ENCODE measurements at places on chromosomes 4 and X.
A peak's percentile ranks its signal among the peaks of the same experiment; 100 is the strongest.

DNA sequence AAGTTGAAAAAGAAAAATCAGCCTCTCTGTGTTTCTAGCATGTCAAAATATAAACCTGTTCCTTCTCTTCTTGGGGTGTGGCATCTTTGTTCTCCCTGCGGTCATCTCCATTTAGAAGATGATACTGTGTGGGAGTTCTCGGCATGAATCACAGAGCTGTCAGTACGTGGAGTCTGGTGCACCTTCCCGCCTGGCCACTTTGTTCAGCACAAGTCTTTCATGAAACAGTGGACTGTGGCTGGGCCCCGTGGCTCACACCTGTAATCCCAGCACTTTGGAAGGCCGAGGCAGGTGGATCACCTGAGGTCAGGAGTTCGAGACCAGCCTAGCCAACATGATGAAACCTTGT lies 166.5 kb downstream of the MAML3 start:
- DNase-seq = no peak

DNA sequence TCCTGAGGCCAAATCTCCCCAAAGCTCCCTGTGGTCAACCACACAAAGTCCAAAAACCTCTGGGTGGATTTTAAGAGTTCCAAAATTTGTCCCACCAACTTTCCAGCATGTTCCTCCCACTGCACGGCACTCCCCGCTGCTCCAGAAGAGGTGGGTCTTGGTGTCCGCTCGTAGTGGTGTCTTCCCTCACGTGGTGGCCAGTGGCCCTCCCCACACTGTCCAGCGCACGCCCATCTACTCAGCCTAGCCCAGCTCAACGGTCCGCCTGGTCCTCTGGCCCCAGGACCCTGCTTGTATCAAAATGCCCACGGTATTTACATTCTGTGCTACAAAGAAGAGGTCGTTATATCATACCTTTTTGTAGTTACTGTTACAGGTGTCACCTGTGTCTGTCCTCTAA lies 83.5 kb downstream of the NSUN7 start:
- no peak for DNase-seq

DNA sequence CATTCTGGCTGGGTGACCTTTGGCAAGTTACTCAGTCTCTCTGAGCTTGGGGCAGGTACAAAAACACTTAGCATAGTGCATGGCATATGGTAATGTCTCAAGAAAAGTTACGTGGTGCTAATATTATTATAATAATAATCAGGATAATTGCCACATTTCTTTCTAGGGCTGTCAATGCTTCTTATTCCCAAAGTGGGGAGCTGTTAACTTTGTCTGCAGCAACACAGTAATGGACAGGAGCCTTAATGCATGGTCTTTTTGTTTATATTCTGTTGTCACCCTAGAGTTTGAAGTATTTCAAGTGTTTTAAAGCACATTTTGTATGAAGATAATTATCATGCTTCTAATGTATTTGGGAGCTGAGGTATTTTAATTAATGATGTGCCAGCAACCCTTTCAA lies 121.8 kb downstream of the FHIP1A start:
- DNase-seq = peak; percentile 35

GRCh38 chrX:109475174-109475891 lies 6.6 kb downstream of the GUCY2F start:
- DNase-seq = peak; percentile 74

DNA sequence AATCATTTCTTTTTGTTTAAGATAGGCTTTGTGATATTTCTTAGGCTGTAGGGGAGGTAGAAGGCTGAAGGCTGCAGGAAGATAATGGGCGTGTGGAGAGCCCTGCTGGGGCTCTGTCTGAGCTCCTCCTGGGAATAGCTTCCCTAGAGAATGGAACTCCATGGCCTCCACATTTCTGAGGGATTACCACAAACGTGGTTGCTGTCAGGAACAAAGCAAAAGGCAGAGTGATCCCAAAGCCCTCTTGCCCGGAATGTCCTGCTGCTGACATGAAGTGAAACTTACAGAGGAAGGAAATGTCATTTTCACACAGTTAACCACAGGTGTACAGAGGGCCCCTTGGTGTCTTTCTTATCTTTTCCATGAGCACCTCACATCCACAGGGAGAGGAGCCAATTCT lies 89.3 kb downstream of the DDIT4L start:
- DNase-seq = no peak

DNA sequence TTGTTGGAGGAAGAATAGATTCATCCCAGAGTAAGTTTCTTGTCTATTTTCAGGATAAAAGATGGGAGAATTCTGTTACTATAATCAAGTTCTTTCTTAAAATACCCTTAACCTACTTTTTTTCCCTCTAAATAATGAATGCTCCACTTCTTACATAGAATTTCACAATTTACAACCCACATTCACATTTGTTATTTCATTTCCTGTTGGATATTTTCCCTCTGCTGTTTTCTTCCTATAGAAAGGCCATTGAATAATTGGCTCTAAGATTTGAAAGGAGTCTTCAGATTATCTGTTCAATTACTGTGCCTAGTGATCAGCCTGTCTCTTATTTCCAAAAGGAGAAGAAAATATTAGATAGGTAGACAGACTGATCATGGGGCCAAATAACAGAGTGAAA lies 79.7 kb downstream of the CPE start:
- no peak for DNase-seq

- DNase-seq = no peak
These were observed 19.1 kb upstream of the LAP3 start for GRCh38 chr4:17557880-17558279.

- no peak for DNase-seq
These were observed 72.0 kb downstream of the FRMPD4 start for GRCh38 chrX:12210196-12210815.

- no peak for DNase-seq
These were observed 31.2 kb downstream of the LRIT3 start for GRCh38 chr4:109879081-109879480.

DNA sequence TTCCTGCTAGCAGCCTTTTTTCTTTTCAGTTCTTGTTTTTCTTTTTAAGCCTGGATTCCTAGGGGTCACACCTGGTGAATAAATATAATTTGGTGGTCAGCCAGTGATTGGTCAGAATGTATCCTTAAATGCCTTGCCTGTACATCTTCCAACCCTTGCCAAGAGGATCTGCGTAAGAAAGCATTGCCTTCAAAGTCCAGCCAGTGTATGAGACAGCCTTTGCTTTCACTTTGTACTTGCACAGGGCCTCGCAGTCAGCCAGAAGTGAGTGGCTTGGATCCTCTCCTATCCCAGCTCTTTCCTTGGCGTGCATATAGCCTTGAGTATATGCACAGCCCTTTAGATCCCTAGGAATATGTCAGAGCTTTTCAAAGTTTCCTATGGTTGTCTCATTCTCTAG lies 22.2 kb downstream of the KANTR start:
- DNase-seq = no peak

DNA sequence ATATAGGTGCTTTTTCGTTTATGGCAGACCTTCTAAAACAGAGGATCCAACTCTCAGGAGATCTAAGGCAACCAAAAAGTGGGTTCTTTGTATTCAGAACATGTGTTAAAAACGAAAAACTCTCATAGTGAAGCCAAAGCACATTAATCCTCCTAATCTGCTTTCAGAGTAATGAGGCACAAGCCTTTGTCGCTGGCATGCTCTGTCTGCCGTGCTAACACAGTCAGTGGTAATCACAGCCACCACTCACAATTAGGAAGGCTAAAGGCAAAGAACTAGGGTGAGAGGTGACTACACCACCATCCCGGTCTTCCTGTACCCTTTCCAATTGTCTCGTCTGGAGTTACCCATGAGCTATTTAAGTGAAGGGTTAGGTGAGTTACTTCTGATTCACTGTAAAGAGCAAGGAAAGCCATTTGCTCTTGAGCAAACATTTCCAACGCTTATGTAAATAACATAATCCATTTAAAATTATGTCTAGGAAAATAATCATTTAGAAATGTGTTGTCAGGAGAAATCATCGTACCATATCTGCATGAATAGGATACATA lies 40.7 kb downstream of the NPY2R start:
- peak; percentile 83 for DNase-seq

DNA sequence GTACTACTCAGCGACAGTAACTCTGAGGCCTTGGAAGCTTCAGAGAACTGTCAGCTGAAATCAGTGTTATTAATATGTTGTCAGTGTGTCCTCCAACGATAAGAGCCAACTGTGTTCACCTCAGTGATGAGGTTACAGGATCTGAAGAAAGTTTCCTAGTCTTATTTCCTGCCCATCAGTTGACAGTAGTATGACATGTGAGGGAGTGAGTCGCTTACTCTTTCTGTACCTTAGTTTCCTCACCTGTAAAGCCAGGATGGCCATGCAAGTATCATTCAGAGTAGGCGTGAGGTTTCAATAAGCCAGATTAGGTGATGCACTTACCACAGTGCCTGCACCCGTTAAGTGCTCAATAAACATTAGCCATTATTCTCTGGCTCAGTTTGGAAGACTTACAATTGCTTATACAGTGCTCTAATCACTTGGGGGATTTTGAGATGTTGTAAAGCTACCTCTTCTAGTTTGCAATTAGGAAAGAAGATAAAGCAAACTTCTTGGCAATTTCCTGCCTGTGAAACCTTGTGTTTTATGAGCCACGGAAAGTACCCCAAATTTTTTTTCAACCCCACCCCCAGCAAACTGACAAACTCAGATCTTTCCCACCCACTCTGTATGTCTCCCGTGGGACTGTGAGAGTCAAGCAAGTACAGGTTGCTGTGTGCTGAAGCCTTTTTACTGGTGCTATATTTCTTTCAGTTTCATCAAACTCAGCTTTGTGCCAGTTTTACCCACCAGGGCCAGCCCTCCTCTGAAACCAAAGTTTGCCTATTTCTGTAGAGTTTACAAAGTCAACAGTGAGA lies 62.2 kb downstream of the ANXA3 start:
- no peak for DNase-seq

DNA sequence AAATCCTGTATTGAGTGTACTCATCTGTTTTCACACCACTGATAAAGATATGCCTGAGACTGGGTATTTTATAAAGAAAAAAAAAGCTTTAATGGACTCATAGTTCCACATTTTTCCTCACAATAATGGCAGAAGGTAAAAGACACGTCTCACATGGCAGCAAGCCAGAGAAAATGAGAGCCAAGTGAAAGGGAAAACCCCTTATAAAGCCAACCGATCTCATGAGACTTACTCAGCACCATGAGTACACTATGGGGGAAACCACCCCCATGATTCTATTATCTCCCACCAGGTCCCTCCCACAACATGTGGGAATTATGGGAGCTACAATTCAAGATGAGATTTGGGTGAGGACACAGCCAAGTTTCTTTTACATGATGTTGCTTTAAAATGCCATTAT lies 171.9 kb downstream of the GALNTL6 start:
- no peak for DNase-seq

GRCh38 chrX:25219480-25219879 lies 203.7 kb upstream of the ARX start:
- no peak for DNase-seq

DNA sequence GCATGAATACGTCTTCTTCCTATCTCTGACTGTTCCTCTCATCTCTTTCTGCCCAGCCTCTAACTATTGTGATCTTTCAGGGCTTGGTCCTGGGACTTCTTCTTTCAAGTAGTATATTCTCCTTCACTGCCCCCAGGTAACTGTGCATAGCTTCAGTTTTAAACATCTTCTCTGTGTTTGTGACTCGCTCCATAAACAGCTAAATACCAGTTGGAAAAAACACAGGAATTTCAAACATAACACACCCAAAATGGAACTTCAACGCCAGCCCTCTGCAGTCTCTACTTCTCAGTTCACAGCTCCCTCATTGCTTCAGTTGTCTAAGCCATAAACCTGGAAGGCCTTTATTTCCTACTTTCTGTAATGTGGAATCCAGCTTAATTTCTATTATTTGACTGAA lies 16.6 kb downstream of the TRIML2 start:
- DNase-seq = no peak

DNA sequence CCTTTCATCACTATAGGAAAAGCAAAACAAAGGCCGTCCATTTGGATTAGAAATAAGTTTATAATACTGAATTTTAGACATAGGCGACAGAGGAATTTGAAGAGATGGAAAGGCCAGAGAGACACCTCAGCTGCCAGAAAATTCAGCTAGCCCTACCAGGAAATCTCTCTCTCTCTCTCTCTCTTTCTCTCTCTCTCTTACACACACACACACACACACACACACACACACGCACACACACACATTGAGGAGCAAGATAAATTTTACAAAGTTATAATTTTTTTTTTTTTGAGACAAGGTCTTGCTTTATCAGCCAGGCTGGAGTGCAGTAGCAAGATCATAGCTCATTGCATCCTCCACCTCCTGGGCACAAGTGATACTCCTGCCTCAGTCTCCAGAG lies 1.4 kb downstream of the XK start:
- no peak for DNase-seq

GRCh38 chr4:48483777-48484493 lies 792 bp downstream of the SLC10A4 start:
- no peak for DNase-seq

DNA sequence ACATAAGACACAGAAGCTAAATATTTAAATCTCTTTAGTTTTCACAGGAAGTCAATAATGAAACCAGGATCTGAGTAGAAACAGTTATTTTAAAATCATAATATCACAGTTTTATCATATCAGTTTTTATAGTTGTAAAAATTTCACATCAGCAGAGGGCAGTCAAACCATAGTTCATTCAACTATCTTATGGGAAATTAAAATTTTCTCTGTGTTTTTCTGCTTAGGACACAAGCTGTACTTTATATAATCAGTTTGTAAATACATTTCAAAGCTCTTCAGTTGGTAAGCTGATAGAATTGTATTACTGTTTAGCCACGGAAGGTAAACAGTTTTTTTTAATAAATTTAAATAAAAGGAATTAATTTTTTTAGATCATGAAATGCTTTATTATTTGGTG lies 204.8 kb upstream of the NUDT6 start:
- DNase-seq = peak; percentile 8
